DMS79 (cell line): ENCODE measurements at places on chromosomes 7 and 10.
A peak's percentile ranks its signal among the peaks of the same experiment; 100 is the strongest.

DNA sequence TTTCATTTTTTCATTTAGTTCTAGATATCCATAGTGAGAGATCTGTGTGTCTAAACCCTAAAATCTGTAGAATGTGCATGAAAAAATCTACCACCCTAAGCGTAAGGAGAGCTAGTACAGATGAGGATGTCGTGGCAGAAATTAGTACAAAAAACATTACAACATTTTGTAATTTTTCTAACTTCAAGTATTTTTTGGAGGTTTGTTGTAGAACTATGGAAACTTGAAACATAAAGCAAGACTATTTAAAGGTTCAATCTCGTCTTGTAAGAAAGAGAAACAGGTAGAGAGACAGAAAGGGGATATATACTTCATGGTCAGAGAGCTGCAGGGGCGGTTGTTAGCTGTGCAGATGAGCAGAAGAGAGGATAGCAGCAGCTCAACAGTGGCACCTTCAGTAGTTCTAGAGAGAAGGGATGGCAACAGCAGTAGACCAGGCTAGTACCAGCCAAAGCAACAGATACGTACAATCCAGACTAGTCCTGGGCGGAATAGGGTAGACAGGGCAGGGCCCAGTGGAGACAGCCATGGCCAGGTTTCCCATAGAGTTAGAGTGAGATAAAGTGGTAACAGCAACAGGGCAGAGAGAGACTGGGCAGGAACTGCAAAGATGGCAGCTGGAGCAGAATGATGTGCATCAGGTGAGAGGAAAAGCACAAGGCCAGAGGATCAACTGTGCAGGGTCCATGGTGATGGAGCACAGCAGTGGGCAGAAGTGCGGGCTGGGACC is 145.2 kb downstream of the FRMD4A start:
- DNase-seq: no peak

DNA sequence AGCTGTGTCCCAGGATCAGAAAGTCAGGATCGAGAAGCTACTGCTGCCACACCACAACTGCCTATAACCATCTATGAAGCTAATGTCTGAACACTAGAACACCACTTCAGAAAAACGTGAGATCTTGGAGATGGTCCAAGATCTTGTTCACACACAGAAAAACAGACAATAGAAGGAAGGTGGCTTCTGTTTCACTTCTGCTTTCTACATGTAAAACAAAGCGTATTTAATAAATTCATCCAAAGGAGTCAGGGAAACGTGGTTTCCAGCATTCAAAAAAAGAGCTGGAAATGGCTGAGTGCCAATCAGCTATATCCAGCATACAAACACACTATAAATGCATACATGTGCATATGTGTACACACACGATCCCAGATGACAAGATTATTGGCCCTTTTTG is 70.2 kb upstream of the CCDC71L start:
- peak; percentile 26 for DNase-seq

- no peak for DNase-seq
These were observed 102.5 kb downstream of the ALOX5 start for GRCh38 chr10:45476559-45476958.

DNA sequence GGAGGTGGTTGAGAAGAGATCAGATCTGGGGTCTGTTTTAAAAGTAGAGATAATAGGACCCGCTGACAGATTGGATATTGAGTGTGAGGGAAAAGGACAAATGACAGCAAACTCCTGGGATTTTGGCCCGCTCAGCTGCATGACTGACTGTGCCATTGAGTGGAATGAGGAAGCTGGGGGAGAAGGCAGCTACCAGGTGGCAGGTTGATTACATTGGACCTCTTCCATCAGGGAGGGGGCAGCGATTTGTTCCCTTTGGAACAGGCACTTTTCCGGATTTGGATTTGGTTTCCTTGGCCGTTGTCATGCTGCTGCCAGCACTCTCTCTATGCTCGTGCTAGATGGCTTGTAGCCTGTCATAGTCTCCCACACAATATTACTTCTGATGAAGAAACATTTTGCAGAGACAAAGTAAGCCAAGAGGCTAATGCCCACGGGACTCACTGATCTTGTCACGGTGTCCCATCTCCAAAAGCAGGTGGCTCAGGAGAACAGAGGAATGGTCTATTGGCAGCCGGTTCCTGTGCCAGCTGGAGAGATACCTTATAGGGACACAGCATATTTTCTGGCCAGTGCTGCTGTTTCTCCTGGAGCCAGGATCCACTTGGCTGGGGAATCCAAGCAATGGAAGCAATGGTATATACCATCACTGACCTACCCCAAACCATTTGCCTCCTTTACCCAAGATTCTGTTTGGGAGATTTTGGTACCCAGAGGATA is 69.1 kb upstream of the WAC start:
- no peak for DNase-seq

GRCh38 chr7:17501441-17502212 is 203.2 kb downstream of the AHR start:
- no peak for DNase-seq
